ENCODE measurements at places on chromosomes 16 and 17.
A peak's percentile ranks its signal among the peaks of the same experiment; 100 is the strongest.

DNA sequence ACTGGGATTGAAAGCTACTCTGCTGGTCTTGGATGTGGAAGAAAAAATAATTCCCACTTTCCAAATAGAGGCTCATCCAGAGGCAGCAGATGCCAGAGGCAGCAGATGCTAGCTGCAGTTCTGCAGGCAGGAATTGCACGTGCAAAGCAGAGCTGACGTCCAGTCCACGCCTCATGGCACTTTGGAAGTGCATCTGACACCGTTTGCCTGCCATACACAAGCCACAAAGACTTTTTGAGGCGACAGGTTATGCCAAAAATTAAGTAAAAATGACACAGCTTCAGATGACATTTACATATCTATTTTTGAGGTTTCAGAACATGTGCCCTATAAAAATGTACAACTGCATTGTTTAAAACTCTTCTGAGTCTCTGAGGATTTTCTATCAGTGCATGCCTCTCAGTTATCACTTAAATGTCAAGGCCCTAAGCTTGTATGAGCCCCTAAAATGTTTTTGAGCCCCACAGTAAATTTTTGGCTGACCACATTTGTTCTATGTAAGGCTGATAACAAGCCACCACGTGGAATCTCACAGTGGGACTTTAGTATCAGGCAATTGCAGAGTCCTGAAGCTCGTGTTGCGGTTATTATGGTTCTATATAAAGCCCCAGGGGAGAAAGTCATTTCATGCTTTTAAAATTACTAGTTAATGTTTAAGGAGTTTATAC is 239.2 kb downstream of the PRKCA start:
- DNase-seq, result no peak

DNA sequence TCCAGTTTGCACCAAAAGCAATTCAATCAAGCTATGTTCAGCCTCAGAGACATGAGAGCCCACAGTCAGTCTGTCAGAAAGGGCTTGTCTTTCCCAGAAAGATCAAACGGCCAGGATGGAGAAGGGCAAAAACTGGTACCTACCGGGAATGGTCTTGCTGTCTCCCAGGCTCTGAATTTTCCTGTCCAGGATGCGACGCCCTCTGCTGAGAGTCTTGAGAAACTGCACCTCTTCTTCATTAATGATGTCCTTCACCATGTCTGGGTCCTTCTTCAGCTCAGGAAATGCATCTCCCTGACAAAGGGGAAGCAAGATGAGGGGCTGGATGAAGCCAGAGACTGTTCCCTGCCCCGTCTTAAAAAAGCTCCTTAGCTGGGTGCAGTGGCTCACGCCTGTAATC is 15.8 kb upstream of the EXOSC6 start:
- no peak for DNase-seq

GRCh38 chr16:80038566-80038965 is 438.0 kb upstream of the MAF start:
- no peak for DNase-seq

DNA sequence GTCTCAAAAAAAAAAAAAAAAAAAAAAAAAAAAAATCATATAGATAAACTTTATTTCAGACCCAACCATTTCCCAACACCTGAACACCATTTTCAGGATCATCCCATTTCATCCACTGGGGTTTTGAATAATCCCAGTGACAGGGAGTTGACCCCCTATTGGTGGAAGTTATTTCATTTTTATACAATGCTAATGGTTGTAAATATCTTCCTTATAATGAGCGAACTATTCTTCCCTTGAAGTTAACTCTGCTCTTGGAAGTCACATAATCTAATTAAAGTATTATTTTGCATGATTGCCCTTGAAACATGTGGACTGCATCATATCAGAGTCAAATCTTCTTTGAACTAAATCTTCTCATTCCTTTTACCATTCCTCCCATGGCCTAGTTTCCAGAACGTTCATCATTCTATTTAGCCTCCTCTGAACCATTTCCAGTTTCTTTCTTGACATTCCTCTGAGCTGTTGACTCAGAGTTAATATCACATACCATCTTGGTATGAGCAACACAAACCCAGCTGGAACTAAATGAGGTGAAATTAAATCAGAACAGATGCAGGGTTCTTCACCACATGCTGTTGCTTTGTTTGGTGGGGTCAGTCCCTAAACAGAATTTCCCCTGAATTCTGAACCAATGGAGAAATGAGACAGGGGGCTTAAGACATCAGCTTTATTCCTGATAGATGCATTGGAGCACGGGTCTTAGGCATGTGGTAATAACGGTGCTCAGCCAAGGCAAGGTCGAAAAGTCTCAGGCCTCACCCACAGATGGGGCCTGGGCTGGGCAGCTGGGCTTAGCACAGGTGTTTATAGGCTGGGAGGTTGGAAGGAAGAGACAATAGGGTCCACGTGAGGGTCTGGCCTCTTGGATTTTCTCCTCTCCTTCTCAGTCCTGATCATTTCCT is 8.9 kb downstream of the HSD17B2 start:
- DNase-seq, result no peak

- no peak for DNase-seq
Measured at GRCh38 chr16:1651094-1651973, 26.7 kb upstream of the JPT2 start.

- DNase-seq, result no peak
Measured at GRCh38 chr16:3158026-3158509, 23.2 kb downstream of the ZNF213 start.

- peak; percentile 76 for DNase-seq
Measured at GRCh38 chr17:67386965-67387551, 10.0 kb downstream of the PITPNC1 start.

GRCh38 chr16:535446-536405 is 8.2 kb downstream of the CAPN15 start:
- DNase-seq, result no peak

- DNase-seq, result no peak
Measured at GRCh38 chr17:55254375-55254774, 10.4 kb upstream of the HLF start.

DNA sequence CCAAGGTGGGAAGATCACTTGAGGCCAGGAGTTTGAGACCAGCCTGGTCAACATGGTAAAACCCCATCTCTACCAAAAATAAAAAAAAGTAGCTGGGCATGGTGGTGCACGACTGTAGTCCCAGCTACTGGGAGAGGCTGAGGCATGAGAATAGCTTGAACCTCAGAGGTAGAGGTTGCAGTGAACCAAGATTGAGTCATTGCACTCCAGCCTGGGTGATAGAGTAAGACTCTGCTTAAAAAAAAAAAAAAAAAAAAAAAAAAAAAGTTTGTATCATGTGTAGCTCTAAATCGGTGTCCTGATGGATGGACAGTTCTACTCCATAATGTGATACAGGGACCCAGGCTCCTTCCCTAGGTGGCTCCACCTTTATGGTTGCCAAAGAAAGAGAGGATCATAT is 497.1 kb upstream of the RBFOX1 start:
- no peak for DNase-seq

GRCh38 chr16:24423312-24423711 is 116.1 kb upstream of the RBBP6 start:
- no peak for DNase-seq

- DNase-seq, result no peak
Measured at GRCh38 chr17:75791254-75791653, 6.6 kb downstream of the UNK start.

GRCh38 chr17:29078183-29079045 is 35.5 kb downstream of the PIPOX start:
- DNase-seq, result no peak

- no peak for DNase-seq
Measured at GRCh38 chr16:88969361-88969831, 7.6 kb downstream of the CBFA2T3 start.

DNA sequence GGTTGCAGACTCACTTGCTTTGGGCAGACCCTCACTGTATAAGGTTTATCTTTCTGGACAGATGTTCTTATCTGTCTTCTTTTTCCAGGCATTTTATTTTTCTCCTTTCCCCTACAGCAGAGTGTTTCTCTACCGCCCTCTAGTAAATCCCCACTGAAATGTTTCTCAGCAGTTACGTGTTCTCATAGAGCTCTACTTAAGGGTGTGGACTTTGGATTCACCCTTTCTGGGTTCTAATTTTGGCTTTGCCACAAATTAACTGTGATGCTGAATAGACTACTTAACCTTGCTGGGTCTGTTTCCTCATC is 2.0 kb downstream of the ADAT1 start:
- DNase-seq, result no peak

DNA sequence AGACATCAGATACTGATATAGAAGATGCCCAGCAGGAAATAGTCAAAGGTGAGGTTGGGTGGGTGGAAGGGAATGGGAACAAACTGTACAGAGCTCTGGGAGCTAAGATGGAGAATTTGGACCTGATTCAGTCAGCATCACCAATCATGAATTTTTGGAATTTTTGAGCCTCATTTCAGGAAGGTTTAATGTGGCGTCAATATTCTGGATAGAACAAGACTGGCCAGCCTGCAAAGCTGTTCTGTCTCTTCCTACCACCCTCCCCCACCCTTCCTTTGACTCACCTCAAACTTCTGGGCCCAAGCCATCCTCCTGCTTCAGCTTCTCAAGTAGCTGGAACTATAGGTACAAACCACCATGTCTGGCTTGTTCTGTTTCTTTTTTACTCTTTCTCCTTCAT is 32.6 kb downstream of the CTCF start:
- DNase-seq, result no peak

- DNase-seq, result no peak
Measured at GRCh38 chr16:73997971-73998370, 298.6 kb upstream of the PSMD7 start.

GRCh38 chr17:44794851-44795413 is 35.2 kb downstream of the GJC1 start:
- no peak for DNase-seq

- no peak for DNase-seq
Measured at GRCh38 chr16:4317532-4318450, 1.9 kb downstream of the GLIS2 start.

- no peak for DNase-seq
Measured at GRCh38 chr16:84119368-84119767, 2.6 kb upstream of the MBTPS1 start.

GRCh38 chr16:81707411-81708265 is 71.5 kb upstream of the PLCG2 start:
- DNase-seq, result no peak

- DNase-seq, result peak; percentile 96
Measured at GRCh38 chr17:17041571-17042383, 480 bp upstream of the MPRIP start.

- DNase-seq, result no peak
Measured at GRCh38 chr17:67922503-67922902, 73.8 kb downstream of the C17orf58 start.

GRCh38 chr17:63482509-63482908 is 5.6 kb downstream of the ACE start:
- DNase-seq, result no peak

DNA sequence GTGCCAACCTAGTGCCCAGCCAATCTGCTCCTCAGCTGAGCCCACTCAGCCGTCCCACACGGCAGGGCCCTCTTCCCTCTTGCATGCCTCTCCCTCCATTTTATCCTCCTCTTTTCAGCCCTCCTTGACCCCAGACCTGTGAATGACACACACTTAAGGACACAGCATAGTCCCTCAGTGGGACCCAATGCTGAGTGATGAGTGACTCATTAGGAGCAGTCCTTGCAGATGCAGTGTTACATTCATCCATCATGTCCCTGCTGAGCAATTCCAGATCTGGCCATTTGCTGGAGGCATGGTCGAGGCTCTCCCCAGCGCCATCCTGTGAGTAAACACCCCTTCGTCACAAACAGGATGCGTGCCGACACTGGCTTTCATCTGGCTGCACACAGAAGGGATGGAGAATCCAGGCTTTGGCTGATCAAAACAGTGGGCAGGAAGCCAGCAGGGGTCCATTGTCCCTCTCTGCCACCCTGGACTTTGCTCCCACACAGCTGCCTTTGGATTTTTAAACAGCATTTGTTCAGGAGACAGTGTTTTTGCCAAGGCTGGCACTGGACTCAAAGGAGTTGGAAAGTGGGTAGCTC is 122.6 kb downstream of the AXIN2 start:
- no peak for DNase-seq

DNA sequence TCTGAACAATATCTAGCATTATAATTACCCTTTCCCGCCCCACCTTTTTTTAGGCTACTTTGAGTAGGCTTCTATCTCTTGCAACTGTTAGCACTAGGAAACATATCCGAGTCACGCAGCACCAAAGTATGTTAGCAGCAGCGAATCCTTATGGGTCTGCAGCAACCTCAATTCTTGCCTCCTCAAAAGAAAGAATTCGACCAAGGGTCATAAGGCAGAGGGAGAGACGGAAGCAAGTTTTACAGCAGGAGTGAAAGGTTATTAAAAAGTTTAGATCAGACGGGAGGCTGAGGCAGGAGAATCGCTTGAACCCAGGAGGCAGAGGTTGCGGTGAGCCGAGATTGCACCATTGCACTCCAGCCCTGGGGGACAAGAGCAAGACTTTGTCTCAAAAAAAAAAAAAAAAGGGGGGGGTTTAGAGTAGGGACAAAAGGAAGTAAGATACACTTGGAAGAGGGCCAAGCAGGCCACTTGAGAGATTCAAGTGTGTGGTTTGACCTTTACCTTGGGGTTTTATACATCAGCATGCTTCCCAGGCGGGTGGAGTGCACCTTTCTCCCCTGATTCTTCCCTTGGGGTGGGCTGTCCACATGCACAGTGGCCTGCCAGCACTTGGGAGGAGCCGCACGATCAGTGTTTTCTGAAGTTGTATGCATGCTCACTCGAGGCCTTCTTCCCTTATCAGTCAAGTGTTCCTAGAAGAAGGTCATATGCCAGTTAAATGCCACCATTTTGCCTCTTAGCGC is 67.7 kb downstream of the HLF start:
- no peak for DNase-seq

DNA sequence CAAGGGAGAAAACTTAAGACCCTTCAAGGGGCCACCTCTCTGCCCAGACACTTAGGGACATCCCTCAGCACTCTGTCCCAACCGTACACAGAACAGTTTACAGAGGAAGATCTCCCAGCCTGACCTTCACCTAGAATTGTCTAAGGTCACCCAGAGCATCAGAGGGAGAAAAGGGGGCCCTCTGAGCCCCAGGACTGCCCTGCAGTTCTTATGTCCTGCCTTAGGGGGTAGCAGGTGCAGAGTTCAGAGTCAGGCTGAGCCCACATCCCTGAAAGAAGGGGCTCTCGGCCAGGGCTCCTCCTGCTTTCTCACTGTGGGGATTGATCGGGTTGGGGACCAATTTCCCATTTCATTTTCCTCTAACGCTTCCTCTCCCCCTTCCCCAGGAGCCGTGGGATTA is 15.4 kb downstream of the CA4 start:
- DNase-seq, result no peak

DNA sequence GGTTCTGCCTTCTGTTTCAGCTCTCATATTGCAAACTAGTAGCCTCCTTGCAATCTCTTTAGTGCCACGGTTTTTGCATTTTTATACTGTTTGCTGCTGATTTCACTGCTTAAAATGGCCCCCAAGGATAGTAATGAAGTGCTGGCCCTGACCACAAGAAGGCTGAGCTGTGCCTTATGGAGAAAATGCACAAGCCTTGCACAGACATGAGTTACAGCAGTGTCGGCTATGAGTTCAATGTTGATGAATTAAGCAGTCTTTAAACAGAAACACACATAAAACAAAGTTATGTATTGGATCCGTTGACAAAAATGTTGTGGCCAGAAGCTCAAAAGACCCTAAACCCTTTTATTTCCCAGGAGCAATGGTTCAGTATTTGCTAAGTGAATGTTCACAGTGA is 210.6 kb upstream of the DYNLRB2 start:
- DNase-seq, result no peak

GRCh38 chr17:8175795-8176196 is 384 bp downstream of the TMEM107 start:
- no peak for DNase-seq

- DNase-seq, result no peak
Measured at GRCh38 chr17:64217249-64217691, 45.8 kb downstream of the TEX2 start.

GRCh38 chr17:57407287-57408070 is 151.2 kb downstream of the MSI2 start:
- no peak for DNase-seq
